ENCODE measurements at places on chromosomes 13 and 19.

GRCh38 chr19:41935760-41936415 lies 7.6 kb upstream of the ERFL start:
- no peak for DNase-seq

DNA sequence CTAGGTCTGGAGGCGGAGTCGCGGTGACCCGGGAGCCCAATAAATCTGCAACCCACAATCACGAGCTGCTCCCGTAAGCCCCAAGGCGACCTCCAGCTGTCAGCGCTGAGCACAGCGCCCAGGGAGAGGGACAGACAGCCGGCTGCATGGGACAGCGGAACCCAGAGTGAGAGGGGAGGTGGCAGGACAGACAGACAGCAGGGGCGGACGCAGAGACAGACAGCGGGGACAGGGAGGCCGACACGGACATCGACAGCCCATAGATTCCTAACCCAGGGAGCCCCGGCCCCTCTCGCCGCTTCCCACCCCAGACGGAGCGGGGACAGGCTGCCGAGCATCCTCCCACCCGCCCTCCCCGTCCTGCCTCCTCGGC lies at the start of gene SLC5A5:
TSS of gene SLC5A5 (plus strand) at position 68 of the 373 bp plus-strand sequence. CDS start 375 bp downstream, outside the sequence.
- no peak for DNase-seq

DNA sequence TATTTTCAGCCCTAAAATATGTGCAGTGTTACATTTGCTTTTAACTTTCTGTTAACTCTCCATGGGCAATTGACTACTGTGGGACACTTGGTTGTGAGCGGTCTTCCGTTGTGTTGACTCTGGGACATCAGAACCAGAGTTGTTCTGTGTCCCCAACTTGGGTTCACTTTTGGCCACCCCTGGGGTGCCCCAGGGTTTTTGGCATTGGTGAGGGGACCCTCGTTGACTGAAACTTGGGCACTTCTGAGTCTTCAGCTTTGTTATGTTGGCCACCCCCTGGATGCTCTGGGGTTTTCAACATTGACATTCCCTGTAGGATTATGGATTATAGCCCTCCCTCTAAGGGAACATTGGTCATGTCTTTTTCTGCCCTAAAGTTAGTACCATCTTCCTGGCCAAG lies 57.1 kb downstream of the OR10H4 start:
- DNase-seq = no peak

GRCh38 chr19:29690842-29691241 lies 24.2 kb downstream of the C19orf12 start:
- peak; percentile 71 for DNase-seq

GRCh38 chr19:12156223-12157058 lies at the start of gene ZNF625:
TSS of gene ZNF625 (minus strand) at chr19:12156734. CDS start at chr19:12156558, 176 bp downstream.
- DNase-seq = peak; percentile 84

GRCh38 chr19:35642312-35642711 lies 767 bp downstream of the ETV2 start:
- DNase-seq = no peak
